ENCODE measurements at places on chromosomes 1 and 21.

- DNase-seq = no peak
Measured at GRCh38 chr1:61080413-61081143, 1.8 kb upstream of the NFIA start.

DNA sequence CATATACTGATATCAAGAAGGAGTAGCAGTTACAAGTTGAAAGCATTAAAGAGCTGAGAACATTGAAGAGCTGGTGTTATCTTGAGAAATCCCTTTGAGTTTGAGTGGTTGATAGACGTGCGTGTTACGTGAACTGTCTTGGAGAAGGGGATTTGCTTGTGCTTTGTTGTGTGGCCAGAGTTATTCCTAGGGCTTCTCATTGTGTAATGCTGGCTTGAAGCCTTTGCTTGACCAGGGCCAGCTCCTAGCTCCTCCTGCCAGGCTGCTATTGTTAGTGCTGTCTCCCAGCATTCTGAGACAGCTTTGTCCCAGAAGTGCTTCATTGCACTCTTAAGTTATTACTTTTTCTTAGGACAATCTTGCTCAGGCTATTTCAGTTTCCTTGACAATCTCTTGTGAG, 116.2 kb upstream of the KCNK2 start:
- DNase-seq = no peak

GRCh38 chr1:232684371-232685105, 54.6 kb upstream of the SIPA1L2 start:
- DNase-seq = no peak

- no peak for DNase-seq
Measured at GRCh38 chr1:113320272-113320671, 70.0 kb upstream of the MAGI3 start.

GRCh38 chr1:117646007-117646811, 40.4 kb downstream of the TENT5C start:
- no peak for DNase-seq

DNA sequence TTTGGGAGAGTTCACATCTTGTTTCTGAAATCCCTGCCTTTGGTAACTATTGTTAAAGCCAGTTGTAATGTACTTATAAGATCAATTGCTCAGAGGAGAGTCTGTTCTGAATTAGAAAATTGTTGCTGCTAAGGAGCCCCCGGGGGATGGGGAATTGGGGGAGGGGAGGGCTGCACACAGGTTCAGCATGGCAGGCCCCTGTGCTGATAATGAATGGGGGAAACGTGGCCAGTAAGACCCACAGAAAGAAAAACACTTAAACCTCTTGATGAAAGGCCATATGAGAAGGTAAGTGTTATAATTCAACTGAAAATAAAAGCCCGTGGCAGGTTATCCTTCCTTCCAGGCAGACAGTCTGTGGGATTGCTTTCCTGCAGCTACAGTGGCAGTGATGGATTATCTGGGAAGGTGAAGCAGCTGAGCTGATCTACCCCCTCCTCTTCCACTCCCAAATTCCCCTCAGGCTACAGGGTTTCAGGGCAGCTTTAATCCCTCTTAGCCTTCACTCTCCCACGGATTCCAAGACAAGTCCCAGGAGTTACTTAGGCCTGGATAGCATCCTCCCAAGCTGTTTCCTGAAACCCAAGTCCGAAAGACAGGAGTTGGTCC, 398.8 kb downstream of the TBX15 start:
- no peak for DNase-seq

DNA sequence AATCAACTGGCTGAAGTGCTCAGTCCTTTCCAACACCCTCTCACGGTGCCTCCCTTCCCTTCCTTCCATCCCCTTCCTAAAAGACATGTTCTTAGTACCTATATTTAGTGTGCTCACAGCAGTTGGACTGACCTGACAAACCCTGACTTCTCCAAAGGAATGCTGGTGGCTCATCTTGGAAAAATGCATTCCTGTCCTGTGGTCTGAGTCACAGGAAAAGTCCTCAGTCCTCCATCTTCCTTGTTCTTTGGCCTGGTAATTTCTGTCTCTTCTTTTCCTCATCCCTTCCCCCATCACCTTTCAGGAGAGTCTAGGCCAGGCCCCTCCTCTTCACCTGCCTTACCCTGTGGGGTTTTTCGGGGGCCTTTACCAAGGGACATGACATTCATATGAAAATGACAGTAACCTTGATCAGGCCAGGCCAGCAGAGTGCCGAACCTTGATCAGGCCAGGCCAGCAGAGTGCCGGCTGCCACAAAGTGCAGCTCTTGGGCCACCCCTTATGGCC, 7.2 kb downstream of the ATP1B1 start:
- no peak for DNase-seq

DNA sequence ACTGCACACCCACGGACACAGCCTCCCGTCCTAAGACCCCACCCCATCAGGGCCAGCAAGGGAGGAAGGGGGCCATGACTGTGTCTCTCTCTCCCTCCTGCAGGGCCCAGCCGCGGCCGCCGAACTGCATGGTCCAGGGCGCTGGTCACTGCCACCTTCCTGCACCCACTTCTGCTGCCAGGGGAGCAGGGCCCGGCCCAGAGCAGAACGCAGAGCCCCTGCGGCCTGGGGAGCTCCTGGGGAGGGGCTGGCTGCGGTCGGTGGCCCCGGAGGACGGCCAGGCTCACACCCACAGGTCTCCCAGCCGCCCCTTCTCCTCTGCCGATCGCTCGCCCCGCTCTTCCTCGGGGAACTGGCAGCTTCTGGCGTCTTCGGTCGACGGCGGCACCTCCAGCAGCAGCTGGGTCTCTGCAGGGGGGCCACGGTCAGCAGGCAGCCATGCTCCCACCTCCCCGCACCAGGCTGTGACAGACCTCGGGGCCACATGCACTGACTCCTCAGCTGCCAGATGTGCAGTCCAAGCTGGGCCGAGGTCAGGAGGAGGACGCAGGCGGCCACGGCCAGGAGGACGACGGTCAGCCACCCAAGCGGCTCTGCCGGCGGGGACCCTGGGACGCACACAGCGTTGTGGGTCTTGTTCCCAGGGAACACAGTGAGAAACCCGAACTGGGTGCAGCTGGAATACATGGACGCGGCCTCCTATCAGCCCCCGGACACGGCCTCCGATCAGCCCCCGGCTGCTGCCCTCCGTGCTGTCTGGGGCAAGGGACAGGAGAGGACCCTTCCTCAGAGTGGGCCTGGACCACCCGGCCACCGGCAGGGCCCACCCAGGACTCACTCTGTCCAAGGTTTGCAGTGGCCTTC, 2.6 kb downstream of the TNFRSF18 start:
- no peak for DNase-seq

DNA sequence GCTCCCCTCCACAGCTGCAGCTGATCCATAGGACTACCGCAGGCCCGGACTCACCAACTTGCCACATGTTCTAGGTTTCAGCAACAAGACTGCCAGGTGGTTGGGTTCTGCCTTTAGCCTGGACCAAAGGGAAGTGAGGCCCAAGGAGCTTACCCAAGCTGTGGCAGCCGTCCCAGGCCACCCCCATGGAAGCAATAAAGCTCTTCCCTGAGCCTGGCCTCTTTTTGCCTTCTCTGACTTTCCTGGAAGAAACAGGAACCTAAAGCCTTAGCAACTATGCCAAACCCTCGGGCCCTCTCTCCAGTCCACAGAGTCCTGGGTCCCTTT, 2.7 kb upstream of the ARTN start:
- DNase-seq = no peak

- DNase-seq = no peak
Measured at GRCh38 chr1:153754266-153754665, 20.9 kb upstream of the SLC27A3 start.

DNA sequence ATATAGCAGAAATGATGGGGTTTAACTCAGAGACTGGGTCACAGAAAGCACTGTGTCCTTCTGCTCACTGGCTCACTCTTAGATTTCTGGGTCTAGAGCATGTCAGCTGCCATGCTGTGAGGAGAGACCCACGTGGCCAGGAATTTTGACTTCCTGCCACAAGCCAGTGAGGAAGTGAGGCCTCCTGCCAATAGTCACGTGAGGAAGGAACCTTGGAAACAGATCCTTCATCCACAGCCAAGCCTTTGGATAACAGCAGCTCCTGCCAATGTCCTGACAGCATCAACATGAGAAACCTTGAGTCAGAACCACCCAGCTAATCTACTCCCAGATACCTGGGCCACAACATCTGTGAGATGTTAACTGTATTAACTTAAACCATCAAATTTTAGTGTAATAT, 114.5 kb upstream of the PLPPR5 start:
- DNase-seq = no peak

GRCh38 chr21:16022921-16023320, 293.1 kb downstream of the USP25 start:
- no peak for DNase-seq

DNA sequence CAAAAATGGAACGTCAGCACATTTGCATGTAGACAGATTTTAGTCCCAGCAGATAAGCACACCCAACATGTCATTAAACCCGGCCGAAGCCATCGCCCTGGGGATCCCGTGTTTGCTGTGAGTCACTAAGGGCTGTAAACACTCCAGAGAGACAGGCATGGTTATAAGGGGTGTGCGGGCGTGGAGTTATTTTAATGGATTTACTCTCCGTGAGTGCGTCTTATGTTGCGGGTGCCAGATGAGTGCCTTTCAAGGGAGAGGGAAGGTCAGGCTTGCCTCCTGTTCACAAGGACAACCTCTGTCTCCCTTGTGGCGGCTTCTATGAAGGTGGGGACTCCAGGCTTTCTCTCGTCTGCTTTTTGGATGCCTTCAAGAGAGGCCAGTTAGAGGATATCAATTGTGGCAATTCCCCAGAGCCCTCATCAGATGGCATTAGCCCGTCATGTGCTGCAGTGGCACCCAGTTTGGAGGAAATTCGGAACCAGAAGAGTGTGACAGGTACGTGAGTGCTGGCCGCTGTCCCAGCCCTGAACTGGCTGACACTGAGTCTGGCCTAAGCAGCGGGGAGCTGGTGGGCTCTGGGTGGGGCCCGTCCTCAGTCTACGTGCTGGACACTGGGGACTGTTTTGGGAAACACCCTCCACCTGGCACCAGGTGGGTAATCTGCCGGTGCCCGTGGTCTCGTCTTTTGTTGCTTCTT, 223.8 kb upstream of the TMEM51 start:
- no peak for DNase-seq

GRCh38 chr1:54153535-54154439, 987 bp upstream of the CDCP2 start:
- DNase-seq = no peak

DNA sequence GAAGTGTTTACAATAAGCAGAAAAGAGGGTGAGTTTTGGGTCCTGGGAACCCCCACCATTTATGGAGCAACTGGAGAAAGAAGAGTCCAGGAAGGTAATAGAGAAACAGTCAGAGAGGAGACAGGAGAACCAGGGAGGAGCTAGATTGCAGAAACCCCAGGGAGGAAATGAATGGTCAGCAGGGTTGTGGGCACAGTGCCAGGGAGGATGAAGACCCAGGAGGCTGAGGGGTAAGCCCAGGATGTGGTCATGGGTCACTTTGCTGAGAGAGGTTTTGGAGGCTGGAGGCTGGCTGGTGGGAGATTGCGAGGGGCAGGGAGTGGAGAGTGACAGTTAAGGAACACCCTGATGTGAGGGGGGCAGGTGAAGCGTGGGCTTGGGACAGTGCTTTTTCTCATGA, 169.9 kb upstream of the CSF3R start:
- no peak for DNase-seq

- no peak for DNase-seq
Measured at GRCh38 chr1:4021136-4021973, 121.3 kb upstream of the C1orf174 start.

DNA sequence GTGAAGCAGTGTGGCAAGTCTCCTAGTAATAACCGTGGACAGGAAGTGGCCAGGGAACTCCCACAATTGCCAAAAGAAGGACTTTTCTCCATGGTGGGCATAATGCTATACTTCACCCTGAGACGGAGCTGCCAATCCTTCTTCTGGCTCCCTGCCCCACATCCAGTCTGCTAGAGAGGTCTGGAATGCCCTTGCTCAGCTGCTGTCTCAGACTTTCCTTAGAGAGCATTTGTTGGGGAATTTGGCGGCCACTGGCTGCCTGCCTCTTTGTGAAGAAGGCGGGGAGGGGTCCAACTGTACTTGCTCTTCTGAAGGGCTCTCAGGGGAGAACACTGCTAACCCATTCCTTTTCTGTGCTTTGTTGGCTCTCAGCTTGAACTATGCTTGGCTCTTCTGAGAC, 123.7 kb upstream of the EDN2 start:
- DNase-seq = no peak

DNA sequence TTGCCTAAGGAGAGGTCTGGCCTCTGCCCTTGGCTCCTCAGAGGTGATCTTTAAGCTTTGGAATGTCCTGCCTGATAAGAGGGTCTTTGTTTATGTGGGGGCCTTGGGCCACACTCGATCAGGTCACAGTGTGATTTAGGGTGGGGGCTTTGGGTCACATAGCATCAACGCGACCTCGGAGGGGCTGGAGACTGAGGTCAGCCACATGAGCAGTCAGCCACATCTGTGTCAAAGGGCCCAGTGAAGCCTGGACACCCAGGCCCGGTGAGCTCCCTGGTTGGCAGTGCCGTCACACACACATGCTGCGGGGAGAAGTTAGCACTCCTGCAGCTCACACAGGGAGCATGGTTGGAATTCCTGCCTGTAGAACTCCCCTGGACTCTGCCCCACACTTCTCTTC, 345.0 kb downstream of the NPHP4 start:
- DNase-seq = no peak

- DNase-seq = no peak
Measured at GRCh38 chr1:59302871-59303270, 6.0 kb downstream of the FGGY start.

- no peak for DNase-seq
Measured at GRCh38 chr21:27466140-27466539, 499.3 kb upstream of the ADAMTS5 start.

DNA sequence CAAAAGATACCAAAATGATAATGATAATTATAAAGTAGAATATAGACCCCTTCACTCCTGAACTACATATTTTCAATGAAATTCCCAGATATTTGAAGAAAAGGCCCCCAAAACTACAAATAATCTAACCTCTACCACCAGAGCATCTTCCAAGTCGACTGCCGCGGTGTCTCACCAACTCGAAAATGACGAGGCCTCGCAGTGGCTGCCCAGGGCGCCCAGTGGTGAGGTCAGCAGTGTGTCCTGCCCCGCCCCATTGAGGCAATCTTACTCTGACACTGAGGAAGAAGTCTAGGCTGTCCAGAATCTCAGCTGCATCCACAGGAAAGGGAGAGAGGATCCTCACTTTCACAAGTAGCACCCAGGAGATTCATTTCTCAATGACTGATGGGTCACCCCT, 5.2 kb downstream of the DUSP10 start:
- DNase-seq = no peak

DNA sequence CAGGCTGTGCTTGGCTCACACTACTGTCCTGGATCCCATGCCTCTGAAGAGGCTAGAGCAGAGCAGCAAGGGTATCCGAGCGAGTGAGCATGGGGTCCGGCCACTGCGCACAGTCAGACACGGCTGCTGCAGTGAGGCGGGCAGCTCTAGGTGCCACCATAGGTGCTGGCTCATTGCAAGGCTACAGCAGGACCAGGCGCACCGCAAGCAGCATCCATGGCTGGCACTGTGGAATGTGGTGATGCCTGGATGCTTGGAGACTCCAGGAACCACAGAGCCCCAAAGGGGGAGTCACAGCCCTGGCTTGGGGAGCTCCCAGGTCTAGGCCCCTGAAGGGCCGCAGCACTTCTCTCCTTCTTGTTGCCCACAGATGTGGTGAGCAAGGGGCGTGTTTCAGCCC, 47.2 kb downstream of the ATP6V1G3 start:
- DNase-seq = no peak

GRCh38 chr1:205122489-205122882, 708 bp upstream of the RBBP5 start:
- no peak for DNase-seq

GRCh38 chr1:27003745-27004470, 8.7 kb downstream of the TENT5B start:
- no peak for DNase-seq

- DNase-seq = no peak
Measured at GRCh38 chr1:29361686-29362085, 125.4 kb downstream of the PTPRU start.

- no peak for DNase-seq
Measured at GRCh38 chr1:89121641-89122040, 4.3 kb downstream of the GBP2 start.

Measured in activated CD4-positive, alpha-beta T cell treated with anti-CD3 and anti-CD28 coated beads for 24 hours (primary cell).